ENCODE measurements at places on chromosomes 5 and 9. TPM values are rescaled to one million over a fixed set of nuclear protein-coding genes. Genes with fewer than 3 reads are reported as not detected.

TMED9 gene
- total RNA-seq: 47.5 TPM

DNA sequence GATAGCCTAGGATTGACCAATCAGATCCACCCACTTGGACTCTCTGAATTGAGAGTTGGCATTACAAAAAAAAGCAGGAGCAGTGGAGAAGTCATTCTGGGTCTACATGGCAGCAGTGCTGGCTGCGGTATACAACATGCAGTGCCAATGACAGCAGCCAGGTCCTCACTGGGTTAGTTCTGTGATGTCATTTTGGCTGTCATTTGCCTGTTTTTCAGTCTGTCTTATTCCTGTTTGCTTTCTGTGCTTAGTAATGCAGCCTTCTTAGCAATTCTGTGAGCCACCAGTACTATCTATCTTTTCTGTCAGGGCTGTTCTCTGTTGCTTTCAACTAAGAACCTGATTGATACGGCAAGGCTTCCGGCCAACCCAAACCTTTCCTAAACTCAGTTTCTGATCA is 471.8 kb downstream of the BNC2 start:
- no peaks in the 10 kb centered on the region for H3K4me1 ChIP-seq
- DNase-seq: no peak
- H3K27ac ChIP-seq: no peak overlapping the region
- H3K4me3 ChIP-seq: no peak overlapping the region

MINAR2 gene
- total RNA-seq: not detected

GRCh38 chr5:85388770-85389169 is 1004.1 kb upstream of the EDIL3 start:
- no peak overlapping the region for H3K27ac ChIP-seq
- no peaks in the 10 kb centered on the region for H3K4me1 ChIP-seq
- DNase-seq: no peak
- H3K4me3 ChIP-seq: no peak overlapping the region

DNA sequence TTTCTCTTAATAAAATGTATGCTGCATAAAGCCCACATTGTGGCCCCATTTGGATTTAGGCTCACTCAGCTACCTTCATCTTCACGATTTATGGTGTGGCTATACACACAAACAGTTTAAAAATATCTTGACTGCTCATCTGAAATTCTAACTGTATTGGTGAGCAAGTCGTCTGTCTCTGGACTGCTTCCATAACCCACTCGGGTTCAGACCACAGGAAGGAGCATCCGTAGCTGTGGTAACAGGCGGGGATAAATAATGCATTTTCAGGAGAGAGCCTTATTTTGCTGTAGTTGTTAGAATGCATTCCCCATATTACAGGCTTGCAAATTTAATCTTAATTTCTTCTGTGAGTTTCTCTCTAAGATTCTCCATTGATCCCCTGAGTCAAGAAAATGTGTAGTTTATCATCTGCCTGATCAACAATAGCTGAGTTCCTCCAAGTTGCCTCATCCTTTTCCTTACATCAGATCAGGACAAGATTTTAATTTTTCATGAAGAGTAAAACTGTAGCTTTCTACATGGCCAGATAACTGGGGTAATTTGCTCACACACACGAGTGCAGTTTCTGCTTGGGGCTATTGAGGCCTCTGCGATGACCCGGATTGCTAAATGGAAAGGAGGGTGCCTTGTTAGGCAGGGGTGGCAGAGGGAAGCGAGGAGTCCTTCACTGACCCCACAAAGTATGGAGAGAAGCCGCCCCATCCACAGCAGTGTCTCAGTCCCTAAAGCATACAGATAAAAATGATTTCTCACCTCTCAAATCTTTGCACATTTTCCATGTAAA is 133.9 kb downstream of the FSTL4 start:
- no peak for DNase-seq
- H3K36me3 ChIP-seq: no peaks in the 10 kb centered on the region
- H3K27ac ChIP-seq: no peak overlapping the region
- no peaks in the 10 kb centered on the region for H3K27me3 ChIP-seq

GTF3C5 gene
- 41.8 TPM for total RNA-seq

DNA sequence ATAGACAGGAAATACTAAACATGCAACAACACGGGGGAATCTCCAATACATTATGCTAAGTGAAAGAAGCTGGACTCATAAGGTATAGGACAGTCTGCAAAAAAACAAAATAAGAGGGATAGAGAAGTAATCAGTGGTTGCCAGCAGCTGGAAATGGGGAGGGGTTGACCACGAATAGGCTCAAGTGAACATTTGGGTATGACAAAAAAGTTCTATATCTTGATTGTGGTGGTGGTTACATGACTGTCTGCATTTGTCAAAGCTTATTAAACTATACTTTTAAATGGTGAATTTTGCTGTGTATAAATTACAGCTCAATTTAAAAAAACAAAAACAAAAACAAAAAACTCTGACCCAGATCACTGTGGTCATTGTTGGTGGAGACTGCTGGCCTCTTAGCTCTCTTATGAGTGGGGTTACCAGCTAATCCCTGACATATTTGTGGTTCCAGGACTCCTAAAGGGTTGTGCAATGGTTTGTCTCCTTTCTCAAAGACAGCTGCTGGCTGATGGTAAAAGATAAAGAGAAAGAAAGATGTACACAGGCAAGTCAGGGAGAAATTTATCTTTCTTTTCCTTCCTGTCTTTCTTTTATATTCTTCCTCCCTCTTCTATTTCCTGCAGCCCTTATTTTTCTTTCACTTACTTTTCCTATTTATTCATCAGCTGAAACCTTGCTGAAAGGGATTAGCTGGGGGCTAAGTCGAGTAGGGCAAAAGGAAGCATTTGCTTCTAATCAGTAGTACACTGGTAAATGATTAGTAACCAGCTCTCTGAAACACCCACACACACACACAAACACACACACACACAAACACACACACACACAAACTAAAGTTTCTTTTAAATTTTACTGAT is 42.6 kb upstream of the APC start:
- no peak overlapping the region for H3K4me3 ChIP-seq
- DNase-seq: no peak
- H3K27ac ChIP-seq: no peak overlapping the region
- no peaks in the 10 kb centered on the region for H3K4me1 ChIP-seq

LRRC19 gene
- total RNA-seq: not detected

DNA sequence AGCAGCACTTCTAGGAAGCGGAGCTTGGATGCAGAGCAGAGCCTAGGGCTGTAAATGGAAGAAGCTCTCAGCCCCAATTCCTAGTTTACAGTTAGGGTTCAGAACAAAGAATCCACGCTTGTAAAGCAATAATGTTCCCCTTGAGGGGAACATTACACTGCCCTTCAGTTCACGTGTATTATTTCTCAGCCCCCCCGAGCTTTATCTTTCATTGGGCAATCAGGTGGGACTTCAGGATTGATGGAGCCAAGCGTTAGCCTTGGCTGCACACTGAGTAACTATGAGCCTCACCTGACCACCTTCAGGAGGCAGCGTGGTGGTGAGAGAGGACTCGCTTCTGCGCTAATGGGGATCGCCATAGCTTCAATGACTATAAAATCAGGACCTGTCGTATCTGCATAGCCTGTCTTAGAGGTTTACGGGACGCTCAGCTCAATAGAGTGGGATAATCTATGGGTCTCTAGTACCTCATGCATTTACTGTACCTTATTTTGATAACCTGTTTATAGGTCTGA is 157.0 kb upstream of the RASEF start:
- no peak for DNase-seq
- no peaks in the 10 kb centered on the region for H3K27me3 ChIP-seq
- H3K4me3 ChIP-seq: peak overlapping the region; percentile 73

- DNase-seq: no peak
- H3K4me1 ChIP-seq: peaks cover 32% of the 10 kb centered on the region
- H3K36me3 ChIP-seq: no peaks in the 10 kb centered on the region
- H3K4me3 ChIP-seq: no peak overlapping the region
- H3K27me3 ChIP-seq: no peaks in the 10 kb centered on the region
Measured at GRCh38 chr5:172172912-172173563, 15.0 kb downstream of the STK10 start.
